Tibial artery (tissue), 4 donors: ENCODE measurements at places on chromosomes 7 and 10.
A peak's percentile ranks its signal among the peaks of the same experiment; 100 is the strongest.

DNA sequence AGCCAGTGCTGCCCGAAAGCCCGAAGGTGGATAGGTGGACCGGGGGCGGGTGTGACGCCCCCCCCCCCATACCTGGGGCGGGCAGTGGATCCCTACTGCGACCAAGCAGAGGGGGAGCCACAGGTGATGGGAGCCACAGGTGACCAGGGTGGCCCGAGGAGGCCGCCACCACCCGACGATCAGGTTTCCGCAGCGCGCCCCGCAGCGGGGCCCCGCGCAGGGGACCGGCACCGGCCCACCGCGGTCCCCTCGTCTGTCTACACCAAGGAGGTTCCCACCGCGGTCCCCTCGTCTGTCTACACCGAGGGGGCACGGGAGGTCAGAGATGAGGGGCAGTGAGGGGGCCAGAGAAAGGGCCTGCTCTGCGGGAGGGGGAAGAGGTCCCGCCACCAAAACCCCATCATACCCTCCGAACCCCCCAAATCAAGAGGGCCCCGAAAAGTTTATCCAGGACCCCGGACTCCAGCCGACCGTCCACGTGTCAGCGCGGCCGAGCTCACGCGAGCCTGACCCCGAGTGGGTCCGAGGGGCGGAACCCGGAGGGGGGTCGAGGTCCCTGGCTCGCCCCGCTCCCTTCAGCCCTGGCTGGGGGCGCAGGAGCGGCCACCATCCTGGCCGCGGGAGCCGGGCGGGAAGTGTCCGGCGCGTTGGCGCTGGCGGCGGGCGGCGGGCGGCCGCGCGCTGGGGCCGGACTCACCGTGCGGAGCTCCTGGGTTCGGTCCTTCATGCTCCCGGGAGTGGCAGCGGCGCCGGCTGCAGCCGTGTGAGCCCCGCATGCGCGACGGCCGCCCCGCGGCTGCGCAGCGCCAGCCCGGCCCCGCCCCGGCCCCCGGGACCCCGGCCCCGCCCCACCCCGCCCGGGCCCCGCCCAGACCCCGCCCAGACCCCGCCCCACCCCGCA lies at the start of gene STX1A:
Gene STX1A (minus strand): TSS at position 765 of the 901 bp plus-strand sequence. CDS start 38 bp downstream, at position 727.
- no peak for DNase-seq
- peak within 1 kb of the TSS; percentile 63 for H3K4me3 ChIP-seq
- no peaks in the 10 kb centered on the region for H3K27me3 ChIP-seq
- no peaks in the 10 kb centered on the region for H3K4me1 ChIP-seq
- no peaks in the 10 kb centered on the region for H3K36me3 ChIP-seq

DNA sequence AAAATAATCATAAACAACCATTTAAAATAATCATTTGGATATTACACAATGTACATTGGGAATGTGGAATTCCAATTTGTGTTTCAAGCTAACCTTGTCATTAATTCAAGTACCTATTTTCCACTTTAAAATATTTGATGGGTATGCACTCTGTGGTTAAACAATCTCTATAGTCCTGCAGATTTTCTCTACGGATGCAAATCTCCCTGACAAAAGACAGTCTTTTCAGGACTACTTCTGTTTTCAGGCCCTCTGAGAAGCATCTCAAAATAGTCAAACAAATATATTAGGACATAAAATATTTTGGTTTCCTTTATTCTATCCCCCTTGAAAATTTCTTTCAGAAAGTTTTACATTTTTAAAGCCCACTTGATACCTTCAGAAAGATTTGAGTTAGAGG lies 735.6 kb upstream of the MBL2 start:
- no peaks in the 10 kb centered on the region for H3K27me3 ChIP-seq
- no peak overlapping the region for H3K27ac ChIP-seq
- no peaks in the 10 kb centered on the region for H3K4me1 ChIP-seq
- H3K4me3 ChIP-seq, result no peak overlapping the region
- H3K36me3 ChIP-seq, result no peaks in the 10 kb centered on the region
- no peak for DNase-seq

- peaks cover 10% of the 10 kb centered on the region for H3K4me1 ChIP-seq
- no peaks in the 10 kb centered on the region for H3K27me3 ChIP-seq
- H3K36me3 ChIP-seq, result no peaks in the 10 kb centered on the region
- no peak for DNase-seq
- H3K4me3 ChIP-seq, result no peak overlapping the region
These were observed 158.4 kb upstream of the TMEM72 start for GRCh38 chr10:44752451-44753441.

DNA sequence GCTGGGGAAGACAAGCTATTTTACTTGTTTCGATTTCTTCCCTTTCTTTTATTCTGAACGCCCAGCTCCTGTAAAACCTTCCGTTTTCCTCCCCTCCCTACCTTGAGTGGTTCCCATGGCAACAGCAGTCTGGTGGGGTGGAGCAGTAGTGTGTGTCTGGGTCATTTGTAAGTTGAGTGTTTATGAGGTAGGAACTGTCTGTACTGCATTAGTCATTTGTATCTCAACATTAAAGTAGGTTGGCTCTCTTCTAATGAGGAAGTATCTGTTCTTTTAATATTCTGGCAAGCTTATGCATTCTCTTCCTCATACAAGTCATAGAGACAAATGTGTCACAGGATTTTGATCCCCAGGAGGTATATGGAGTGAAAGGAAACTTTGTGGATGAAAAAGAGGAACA lies 85.3 kb upstream of the CCDC6 start:
- no peaks in the 10 kb centered on the region for H3K27me3 ChIP-seq
- no peaks in the 10 kb centered on the region for H3K4me1 ChIP-seq
- H3K4me3 ChIP-seq, result no peak overlapping the region

DNA sequence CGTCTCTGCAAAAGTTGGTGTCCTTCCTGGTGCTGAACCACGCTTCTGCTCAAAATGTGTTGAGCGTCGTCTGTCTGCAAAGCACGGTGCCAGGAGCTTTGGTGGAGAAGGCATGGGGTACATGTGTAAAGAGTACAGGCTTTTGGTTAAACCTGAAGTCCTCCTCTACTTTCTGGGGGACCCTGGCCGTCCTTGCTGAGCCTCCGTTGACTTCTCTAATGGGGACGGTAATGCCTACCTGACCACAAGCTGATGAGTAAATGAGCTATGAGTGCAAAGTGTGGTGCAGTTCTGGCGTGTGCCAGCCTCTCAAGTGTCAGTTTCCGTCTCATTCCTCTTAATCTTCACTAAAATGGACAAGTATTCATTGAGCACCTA lies 527 bp upstream of the HERPUD2 start:
- no peaks in the 10 kb centered on the region for H3K36me3 ChIP-seq
- peak overlapping the region; percentile 95 for H3K27ac ChIP-seq
- peaks cover 48% of the 10 kb centered on the region for H3K4me1 ChIP-seq
- no peaks in the 10 kb centered on the region for H3K27me3 ChIP-seq
- no peak for DNase-seq

- H3K27me3 ChIP-seq, result no peaks in the 10 kb centered on the region
- no peak overlapping the region for H3K4me3 ChIP-seq
- no peak overlapping the region for H3K27ac ChIP-seq
- peaks cover 41% of the 10 kb centered on the region for H3K36me3 ChIP-seq
- no peak for DNase-seq
These were observed 133.6 kb downstream of the ZMIZ1 start for GRCh38 chr10:79202188-79203013.

DNA sequence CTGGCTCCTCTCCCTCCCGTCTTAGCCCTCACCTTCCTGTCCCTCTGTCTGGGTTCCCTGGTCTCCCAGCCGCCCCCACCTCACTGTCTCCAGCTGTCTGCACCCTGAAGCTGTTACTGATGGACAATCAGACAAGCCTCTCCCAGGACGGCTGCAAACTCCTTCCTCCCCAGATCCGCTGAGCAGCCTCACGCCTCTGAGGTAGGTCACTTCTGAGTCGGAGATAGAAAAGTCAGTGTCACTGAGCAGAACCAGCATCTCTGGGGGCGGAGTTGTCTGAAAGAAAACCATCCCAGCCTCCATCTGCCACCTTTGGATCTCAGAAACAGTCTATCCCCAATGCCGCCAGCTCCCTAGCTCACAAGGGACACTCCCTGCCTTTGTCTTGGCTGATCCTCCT lies 27.4 kb downstream of the FAM241B start:
- no peaks in the 10 kb centered on the region for H3K27me3 ChIP-seq
- DNase-seq, result no peak
- H3K27ac ChIP-seq, result no peak overlapping the region
- H3K36me3 ChIP-seq, result no peaks in the 10 kb centered on the region

DNA sequence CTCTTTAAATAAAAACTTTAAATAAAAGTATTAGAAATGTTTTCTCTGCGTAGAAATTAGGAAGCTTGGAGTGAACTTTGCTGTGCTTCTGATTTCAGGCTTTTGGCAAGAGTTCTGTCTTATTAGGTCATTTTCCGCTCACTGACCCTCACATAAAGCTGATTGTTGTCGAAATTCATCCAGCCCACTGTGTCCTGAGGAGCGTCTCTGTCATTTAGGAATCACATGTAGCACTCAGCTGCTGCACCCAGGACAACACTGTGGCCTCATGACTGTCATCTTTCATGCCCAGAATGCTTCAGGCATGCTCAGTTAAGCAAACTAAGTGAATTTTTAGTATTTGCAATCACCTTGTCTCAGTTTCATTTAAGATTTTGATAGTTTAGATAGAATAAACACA lies 57.8 kb upstream of the MSRB2 start:
- no peak overlapping the region for H3K27ac ChIP-seq
- H3K4me3 ChIP-seq, result no peak overlapping the region
- no peaks in the 10 kb centered on the region for H3K27me3 ChIP-seq
- no peaks in the 10 kb centered on the region for H3K36me3 ChIP-seq
- H3K4me1 ChIP-seq, result no peaks in the 10 kb centered on the region

DNA sequence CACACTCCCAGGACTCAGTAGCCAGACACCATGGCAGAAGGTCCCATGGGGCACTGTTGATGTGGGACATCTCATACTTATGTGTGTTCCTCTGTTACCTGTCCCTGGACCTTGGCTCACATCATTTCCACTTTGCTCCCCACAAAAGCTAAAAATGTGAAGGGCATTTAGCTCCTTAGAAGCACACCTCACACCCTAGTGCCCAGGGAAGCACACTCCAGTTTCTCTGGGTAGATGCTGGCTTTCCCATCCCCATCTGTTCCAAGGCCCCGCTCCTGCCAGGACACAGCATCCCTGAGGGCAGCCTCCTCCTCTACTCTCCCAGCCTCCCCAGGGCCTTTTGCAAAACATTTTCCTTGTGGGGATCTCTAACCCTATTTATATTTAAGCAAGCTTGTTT lies 572.4 kb upstream of the MGMT start:
- no peaks in the 10 kb centered on the region for H3K4me1 ChIP-seq
- H3K4me3 ChIP-seq, result no peak overlapping the region
- no peaks in the 10 kb centered on the region for H3K36me3 ChIP-seq
- H3K27ac ChIP-seq, result no peak overlapping the region

DNA sequence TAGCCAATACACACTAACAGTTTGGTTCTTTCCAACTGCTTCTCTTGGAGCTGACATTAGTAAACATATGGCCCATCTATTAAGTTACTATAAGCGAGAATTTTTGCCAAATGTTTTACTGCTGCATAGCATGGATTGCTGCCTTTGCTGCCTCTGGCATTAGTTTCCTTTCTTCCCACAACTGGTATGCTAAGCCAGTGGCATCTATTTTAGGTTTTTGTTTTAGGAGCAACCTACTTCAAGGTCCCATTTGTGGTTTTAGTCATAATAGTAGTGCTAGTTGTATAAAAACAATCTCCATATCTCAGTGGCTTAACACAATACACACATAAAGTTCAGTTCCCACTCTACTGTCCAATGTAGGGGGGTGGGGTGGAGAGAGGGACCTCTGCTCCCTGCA lies 25.9 kb upstream of the PANK1 start:
- no peaks in the 10 kb centered on the region for H3K4me1 ChIP-seq
- H3K4me3 ChIP-seq, result no peak overlapping the region
- H3K27me3 ChIP-seq, result no peaks in the 10 kb centered on the region
- no peaks in the 10 kb centered on the region for H3K36me3 ChIP-seq
- H3K27ac ChIP-seq, result no peak overlapping the region

DNA sequence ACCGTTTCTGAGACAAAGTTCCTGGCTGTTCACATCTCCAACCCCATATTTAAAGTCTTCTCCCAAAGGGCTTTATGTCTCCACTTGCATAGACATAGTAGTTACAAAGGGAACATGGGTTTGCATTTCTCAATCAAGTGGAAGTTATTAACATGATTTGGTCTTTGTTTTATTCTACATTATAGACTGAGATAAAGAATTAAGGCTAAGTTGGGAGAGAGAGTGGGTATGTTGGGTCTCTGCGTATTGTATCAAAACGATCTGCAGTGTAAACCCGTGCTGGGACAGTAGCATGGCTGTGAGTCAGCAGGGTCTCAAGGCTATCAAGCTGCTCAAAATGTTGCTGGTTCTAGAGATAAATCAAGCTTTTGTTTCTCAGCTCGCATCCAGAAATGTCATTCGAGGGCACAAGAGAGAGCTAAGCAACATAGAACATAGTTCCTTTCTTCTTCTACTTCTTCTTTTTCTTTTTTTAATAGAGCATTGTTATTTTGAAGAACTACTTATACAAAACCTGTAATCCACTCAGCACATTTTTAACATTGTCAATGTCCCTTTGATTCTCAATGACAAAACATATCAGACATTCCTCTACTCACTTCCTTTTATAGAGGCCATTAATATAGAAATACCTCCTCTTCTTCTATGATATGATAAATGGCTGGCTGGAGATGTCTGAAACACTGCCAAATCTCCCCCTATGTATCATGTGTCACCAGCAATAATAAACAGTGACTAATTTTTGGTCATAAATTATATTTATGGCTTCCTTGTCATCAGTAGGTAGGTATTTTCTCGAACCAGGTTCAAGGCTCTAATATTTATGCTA lies 34.5 kb upstream of the RHOBTB1 start:
- H3K27me3 ChIP-seq, result no peaks in the 10 kb centered on the region
- H3K4me3 ChIP-seq, result no peak overlapping the region
- H3K4me1 ChIP-seq, result no peaks in the 10 kb centered on the region

DNA sequence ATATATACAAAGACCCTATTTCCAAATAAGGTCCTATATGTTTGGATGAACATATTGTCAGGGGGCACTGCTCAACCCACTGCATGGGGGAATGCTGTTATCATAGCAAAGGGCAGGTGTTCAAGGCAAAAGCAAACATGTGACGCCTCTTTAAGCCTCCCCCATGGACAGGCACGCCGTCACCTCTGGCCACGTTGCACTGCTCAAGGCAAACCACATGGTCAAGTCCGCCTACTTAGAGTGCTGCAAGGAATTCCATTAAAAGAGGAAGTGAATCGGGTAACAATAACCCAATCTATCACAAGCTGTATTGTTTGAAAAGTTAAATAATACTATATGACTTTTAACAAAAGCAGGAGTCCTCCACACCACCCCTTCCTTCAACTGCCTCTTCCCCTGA lies 8.8 kb upstream of the CALD1 start:
- no peaks in the 10 kb centered on the region for H3K36me3 ChIP-seq
- H3K4me3 ChIP-seq, result no peak overlapping the region
- H3K4me1 ChIP-seq, result no peaks in the 10 kb centered on the region

DNA sequence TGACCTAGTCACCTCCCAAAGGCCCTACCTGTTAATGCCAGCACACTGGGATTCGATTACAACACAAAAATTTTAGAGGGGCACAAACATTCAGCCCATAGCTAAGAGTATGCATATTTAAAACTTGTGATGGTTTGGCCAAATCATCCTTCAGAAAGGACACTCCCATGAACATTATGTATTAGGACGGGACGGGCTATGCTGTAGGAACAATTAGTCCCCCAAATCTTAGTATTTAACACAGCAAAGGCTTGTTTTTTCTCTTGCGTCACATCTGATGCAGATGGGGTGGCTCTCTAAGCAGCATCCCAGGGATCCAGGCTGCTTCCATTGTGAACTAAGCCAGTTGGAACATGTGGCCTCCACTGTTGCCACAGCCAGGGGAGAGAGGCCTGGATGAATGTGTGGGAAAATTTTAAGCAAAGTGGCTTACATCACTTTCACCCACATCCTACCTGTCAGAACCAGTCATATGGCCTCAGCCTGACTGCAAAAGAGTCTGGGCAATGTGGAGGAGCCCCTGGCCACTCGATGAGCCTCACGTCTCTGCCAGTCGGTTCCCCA lies 26.6 kb downstream of the CHST3 start:
- no peak overlapping the region for H3K27ac ChIP-seq
- H3K36me3 ChIP-seq, result no peaks in the 10 kb centered on the region
- H3K4me1 ChIP-seq, result peaks cover 29% of the 10 kb centered on the region
- H3K4me3 ChIP-seq, result no peak overlapping the region
- DNase-seq, result no peak
